ENCODE measurements at places on chromosomes 11 and 22.

DNA sequence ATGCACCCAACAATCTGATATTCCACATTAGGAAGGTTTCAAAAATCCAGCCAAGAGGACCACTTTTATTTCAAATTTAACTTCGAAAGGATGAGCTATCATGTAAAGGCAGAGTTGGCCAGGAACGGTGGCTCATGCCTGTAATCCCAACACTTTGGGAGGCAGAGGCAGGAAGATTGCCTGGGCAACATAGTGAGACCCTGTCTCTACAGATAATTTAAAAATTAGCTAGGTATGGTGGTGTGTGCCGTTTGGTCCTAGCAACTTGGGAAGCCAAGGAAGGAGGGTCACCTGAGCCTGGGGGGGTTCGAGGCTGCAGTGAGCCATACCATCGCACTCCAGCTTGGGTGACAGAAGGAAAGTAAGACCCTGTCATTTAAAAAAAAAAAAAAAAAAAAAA, 96.7 kb downstream of the CADM1 start:
- no peak for DNase-seq

DNA sequence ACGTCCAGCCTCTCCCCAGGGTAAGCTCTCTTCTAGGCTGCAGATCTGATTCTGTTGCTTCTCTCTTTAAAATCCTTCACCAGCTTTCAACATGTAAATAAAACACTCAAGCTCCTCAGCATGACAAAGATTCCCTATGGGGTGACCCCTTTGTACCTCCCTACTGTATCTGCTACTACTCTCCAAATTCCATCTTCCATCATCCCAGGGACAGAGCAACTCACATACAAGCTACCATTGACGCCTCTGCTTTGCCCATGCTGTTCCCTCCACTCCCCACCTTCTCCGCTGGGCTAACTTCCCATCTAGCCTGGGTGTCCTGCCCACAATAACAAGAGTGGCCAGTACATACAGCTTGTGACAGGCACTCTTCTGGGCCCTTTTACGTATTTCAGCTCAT, 207.5 kb upstream of the ZBED5 start:
- no peak for DNase-seq

- DNase-seq = no peak
Observed at GRCh38 chr11:99316776-99317520, 296.2 kb downstream of the CNTN5 start.

DNA sequence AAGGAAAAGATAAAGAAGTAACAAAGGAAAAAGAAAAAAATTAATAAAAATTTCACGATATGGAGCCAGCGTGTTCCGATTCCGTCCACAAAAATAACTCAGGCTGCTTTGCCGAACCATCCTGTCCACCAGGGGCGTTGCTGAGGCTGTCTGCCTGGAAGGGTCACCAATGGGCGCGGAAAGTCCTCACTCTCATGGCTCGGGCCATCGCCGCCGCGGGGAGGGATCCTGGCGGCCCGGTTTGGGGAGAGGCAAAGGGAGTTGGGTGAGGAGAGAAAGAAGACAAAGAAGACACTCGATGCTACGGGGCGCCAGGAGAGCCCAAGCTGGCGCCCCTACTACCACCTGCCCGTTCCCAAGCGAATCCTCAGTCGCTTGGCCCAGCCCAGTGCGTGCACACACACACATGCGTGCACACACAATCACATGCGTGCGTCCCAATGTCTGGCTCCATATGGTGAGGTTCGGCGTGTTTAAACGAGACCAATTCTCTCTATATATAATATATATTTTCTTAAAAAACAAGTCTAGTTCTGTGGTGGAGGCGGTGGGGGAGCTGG, 5.6 kb upstream of the PYGM start:
- peak; percentile 64 for DNase-seq

GRCh38 chr11:128235426-128235825, 351.9 kb downstream of the ETS1 start:
- DNase-seq = no peak

- DNase-seq = peak; percentile 1
Observed at GRCh38 chr11:79466411-79466810, 25.6 kb upstream of the TENM4 start.

- no peak for DNase-seq
Observed at GRCh38 chr11:45649544-45650165, 15.8 kb downstream of the CHST1 start.

- DNase-seq = peak; percentile 97
Observed at GRCh38 chr11:63510360-63511047, 4.6 kb downstream of the LGALS12 start.

DNA sequence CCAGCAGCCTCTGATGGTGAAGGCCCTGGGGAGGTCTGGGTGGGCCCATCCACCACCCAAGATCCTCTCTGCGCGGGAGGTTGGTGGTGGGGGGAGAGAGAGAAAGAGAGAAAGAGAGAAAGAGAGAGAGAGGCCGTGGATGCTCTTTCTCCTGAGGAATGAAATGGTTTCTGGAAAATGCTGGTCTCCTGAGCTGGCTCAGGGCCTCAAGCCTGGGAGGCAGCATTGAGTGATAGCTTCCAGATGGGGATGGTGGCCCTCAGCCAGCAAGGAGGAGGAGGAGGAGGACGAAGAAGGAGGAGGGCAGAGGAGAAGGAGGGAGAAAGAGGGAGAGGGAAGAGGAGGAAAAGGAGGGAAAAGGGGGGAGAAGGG, 4.6 kb downstream of the TSPAN32 start:
- DNase-seq = peak; percentile 93

DNA sequence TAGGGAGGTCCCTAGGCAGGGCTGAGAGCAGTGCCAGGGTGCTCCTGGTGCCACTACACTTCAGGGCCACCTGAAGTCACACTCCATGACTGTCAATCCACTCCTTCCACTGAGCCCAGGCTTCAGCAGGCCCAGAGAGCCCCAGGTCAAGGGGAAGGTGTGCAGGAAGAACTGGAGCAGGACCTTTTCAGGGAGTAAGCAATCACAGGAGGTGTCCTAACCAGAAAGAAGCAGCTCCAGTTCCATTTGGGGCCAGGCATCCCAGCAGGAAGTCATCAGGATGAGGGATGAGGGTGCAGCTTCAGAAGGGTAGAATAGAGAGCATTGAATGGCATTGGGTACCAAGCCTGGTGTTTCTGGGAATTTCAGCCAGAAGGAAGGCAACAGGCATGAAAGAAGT, 556.5 kb downstream of the INSC start:
- DNase-seq = peak; percentile 23

- DNase-seq = peak; percentile 88
Observed at GRCh38 chr11:45771566-45772448, 33.1 kb upstream of the SLC35C1 start.

DNA sequence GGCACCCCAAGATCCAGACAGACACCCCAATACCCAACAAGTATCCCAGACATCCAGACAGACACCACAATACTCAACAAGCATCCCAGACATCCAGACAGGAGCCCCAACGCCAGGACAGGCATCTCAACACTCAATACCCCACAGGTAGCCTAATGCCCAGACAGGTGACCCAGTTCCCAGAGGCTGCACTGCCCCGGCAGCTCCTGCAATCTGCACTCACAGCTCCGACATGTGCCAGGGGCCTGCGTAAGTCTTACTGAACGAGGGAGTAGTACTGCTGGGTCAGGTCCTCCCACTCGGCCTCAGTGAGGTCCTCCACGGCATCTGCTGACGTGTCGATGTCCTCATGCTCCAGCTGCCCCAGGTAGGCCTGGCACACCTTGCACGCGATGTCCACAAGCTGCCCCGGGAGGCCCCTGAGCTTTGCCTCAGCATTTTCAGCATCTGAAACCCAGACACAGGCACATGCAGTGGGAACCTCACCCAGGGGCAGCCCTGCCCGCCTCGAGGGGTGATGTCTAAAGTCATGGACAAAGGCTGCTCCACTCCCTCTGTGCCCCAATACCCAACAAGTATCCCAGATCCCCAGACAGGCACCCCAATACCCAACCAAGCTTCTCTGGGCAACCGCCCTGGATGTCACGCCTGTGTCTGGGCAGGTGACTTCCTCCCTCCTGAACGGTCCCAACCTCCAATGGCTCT, 16.6 kb downstream of the TTLL8 start:
- no peak for DNase-seq

DNA sequence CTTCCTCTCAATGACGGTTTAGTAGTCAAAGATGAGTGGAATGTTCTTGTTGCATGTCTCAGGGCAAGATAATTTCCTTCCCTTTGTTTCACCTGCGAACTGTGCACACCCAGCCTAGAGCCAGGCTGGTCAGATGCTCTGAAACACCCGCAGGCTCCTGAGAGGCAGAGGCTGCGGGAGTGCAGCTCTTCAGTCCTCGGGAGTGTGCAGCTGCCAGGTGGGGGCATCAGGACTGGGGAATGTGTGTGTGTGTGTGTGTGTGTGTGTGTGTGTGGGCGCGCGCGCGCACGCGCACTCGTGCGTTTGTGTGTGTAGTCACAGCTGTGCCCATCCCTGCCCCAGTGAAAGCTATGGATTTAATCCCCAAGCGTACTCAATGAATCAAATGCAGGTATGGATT, 136.2 kb upstream of the NTM start:
- no peak for DNase-seq

DNA sequence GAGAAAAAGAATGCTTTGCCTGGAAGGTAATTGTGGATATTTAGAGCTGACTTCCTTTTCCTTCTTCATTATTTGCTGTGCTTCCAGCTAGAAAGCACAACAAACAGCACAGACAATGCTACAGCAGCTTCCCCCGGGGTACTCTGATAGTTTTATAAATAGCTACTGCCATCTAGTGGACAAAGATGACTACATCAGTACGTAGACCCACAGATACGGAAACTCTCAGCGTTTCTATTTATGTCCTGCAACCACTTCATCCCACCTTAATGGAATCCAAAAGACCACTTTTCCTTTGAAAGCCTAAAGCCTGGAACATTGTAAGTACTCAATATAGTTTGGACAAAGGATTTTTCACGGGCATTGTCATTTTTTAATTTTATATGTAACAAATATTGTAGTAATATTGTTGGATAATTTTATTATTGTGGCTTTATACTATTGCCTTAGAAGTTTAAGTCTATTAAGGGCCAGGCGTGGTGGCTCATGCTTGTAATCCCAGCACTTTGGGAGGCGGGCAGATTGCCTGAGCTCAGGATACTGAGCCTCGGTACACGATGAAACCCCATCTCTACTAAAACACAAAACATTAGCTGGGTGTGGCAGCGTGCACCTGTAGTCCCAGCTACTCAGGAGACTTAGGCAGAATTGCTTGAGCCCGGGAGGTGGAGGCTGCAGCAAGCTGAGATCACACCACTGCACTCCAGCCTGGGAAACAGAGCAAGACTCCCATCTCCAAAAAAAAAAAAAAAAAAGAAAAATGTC, 7.5 kb downstream of the HSPA8 start:
- DNase-seq = no peak

- no peak for DNase-seq
Observed at GRCh38 chr22:35432228-35432905, 32.4 kb downstream of the MCM5 start.

DNA sequence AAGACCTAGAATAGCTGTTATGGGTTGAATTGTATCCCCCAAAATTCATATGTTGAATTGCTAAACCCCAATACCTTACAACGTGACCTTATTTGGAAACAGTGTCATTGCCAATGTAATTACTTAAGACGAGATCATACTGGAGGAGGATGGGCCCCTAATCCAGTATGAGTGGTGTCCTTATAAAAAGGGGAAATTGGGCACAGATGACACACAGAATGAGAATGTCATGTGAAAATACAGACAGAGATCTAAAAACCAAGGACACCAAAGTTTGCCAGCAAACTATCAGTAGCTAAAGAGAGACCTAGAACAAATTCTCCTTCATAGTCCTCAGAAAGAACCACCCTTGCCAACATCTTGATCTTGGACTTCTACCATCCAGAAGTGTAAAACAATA, 127.7 kb downstream of the ATXN10 start:
- DNase-seq = no peak

DNA sequence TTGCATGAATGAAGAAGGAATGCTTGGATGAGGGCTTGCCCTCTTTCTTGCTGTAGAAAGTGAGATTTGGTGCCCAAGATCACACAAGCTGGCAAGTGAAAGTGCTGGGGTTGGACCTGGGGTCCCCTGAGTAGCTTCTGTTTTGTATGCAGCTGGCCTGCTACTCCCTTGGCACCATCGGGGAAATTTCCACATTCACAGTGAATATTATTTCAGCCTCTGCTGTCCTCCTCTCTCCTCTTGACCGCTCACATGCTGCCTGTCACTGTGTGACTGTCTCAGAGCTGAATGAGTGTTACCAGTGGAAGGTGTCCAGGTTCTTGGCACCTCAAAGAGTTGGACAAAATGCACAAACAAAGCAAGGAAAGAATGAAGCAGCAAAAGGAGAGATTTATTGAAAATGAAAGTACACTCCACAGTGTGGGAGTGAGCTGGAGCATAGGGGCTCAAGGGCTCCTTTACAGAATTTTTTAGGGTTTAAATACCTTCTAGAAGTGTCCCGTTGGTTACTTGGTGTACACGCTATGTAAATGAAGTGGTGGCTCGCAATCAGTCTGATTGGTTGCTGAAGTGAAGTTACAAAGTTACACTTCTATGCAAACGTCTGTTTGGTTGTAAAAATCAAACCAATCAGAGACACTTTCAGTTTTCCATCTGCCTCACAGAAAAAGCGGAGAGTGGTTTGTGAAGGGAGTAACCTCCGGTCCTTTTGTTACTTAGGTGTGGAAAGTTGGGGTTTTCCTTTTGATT, 87.4 kb downstream of the DEPDC5 start:
- no peak for DNase-seq

DNA sequence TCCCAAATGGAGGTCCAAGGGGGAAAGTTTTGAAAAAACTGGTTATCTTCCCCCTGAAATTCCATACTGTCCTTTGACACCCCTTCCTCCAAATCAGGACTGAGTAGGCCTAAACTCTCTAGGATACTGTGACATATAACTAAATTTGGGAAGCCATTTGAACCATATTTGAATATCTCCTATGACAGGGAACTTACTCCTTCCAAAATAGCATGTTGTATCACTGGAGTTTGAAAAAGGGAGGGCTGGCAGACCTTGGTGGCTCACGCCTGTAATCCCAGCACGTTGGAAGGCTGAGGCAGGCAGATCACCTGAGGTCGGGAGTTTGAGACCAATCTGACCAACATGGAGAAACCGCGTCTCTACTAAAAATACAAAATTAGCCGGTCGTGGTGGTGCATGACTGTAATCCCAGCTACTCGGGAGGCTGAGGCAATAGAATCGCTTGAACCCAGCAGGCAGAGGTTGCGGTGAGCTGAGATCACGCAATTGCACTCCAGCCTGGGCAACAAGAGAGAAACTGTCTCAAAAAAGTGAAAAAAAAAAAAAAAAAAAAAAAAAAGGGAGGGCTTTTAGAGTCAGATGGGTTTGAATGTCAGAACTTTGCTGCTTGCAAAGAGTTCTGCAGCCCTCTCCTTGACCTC, 42.4 kb downstream of the PIK3C2A start:
- no peak for DNase-seq

Measured in SJSA1 (cell line).